ENCODE measurements at places on chromosomes 7 and 10.

GRCh38 chr10:85008488-85009184 is 680.2 kb downstream of the CCSER2 start:
- DNase-seq = no peak

GRCh38 chr10:77854115-77854514 is 72.4 kb downstream of the DLG5 start:
- DNase-seq = no peak

DNA sequence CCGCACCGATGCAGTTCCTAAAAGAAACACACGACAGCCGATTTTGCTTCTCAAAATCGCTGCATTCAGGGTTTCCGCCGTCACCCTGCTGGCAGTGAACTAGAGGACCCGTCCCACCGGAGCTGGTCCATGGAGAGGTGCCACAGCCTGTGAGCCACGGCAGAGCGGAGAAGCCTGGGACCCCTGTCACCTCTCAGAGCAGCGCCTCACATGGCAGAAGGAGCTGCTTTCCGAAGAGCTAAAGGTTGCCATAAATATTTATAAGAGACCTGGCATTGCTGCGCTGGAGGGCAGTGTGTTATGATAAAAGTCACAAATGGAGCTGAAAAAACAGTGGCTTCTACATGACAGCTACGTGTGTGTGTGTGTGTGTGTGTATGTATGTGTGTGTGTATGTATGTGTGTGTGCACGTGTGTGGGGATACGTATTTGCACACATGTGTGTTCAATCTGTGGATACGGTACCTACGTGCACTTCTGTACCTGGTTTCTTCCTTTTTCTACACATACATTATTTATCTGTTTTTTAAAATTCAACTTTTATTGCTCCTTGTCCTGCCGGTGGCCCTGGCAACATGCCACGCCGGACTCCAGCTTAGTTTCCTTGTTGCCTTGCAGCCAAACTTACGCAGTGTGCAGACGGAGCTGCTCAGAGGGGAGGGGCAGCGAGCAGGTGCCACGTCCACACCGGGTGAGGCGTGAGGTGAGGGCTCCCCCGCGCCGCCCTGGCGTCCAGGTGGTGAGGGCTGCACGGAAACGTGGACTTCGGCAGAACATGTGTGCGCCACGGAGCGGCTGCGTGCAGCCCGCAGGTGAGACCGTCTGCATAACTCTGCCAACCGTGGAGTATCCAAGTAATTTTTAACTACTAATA is 115.2 kb upstream of the PITRM1 start:
- DNase-seq = no peak

- DNase-seq = no peak
Observed at GRCh38 chr10:106682175-106682574, 482.3 kb downstream of the SORCS1 start.

DNA sequence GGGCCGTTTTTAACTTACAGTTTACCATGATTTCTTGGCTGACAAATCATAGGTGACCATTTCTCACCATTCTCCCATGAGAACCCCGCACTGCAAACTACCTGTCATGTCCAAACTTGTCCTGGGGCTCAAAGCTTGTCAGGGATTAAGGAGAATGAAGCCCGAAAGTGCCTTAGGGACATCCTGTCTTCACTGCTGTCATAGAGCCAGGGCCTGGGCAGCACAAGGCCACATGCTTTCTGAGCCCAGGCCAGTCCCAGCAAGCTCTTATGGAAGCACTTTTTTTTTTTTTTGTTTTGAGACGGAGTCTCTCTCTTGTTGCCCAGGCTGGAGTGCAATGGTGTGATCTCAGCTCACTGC is 33.9 kb downstream of the CCM2 start:
- no peak for DNase-seq

DNA sequence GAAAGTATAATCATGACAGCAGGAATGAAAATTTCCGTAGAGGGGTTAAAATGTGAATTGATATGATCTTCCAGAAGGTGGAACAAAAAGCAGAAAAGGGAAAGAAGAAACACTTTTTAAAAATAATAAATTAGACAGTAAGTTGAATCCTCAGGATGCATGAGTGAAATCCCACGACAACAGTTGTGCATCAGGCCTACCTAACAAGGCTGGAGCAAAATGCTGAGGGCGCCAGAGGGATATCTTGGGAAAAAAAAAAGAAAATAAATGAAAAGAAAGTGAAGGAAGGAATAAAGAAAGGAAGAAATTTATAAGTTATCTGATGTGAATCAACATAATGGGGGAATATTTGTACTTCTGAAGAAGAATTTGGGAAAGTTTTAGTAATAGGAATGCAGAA is 13.0 kb upstream of the HUS1 start:
- no peak for DNase-seq

- no peak for DNase-seq
Observed at GRCh38 chr10:71128311-71128980, 83.9 kb upstream of the UNC5B start.

DNA sequence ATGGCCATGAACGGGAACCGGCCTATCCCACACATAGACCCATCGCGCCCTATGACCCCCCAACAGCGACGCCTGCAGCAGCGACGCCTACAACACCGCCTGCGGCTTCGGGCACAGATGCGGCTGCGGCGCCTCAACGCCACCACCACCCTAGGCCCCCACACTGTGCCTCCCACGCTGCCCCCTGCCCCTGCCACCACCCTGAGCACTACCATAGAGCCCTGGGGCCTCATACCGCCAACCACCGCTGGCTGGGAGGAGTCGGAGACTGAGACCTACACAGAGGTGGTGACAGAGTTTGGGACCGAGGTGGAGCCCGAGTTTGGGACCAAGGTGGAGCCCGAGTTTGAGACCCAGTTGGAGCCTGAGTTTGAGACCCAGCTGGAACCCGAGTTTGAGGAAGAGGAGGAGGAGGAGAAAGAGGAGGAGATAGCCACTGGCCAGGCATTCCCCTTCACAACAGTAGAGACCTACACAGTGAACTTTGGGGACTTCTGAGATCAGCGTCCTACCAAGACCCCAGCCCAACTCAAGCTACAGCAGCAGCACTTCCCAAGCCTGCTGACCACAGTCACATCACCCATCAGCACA is 9.5 kb downstream of the POLD2 start:
- DNase-seq = no peak

DNA sequence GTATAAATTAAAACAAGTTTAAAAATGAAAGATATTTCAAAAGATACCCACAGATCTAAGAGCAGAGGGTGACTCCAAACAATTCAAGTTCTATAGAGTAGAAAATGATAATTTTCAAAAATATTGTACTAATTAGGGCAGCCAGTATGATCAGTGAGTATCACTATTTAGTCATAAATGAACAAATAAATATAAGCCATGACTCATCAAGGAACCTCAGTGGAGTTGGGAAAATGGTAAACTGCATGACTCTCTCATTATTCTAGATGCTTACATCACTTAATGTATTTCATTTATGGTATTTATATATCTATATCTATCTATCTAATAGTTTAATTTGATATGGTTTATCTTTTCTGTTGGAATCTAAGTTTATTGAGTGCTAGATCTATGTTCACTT is 94.3 kb downstream of the THSD7A start:
- no peak for DNase-seq

GRCh38 chr10:122877264-122877663 is 2.1 kb downstream of the FAM24B start:
- DNase-seq = no peak

- DNase-seq = no peak
Observed at GRCh38 chr10:101138788-101139420, 7.8 kb downstream of the TLX1 start.

- no peak for DNase-seq
Observed at GRCh38 chr7:152330827-152331226, 105.0 kb downstream of the KMT2C start.

DNA sequence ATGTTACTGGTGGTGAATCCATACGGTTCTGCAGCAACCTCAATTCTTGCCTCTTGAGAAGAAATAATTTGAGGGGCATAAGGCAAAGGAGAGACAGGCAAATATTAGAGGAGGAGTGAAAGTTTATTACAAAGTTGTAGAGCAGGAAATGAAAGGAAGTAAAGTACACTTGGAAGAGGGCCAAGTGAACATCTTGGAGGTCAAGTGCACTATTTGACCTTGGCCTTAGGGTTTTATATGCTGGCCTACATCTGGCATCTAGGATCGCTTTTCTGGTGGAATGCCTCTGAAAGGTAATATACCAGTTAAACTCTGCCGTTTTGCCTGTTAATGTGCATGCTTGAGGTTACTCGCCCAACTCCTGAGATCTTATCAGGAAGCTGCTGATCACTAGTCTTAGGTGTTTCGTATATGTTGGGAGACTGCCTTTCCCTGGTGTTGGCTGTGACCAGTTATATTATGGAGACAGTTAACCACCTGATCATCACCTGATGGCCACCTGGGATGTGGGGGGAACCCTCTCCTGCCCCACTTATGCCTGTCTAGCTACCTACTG is 66.1 kb upstream of the CYP2C18 start:
- no peak for DNase-seq

DNA sequence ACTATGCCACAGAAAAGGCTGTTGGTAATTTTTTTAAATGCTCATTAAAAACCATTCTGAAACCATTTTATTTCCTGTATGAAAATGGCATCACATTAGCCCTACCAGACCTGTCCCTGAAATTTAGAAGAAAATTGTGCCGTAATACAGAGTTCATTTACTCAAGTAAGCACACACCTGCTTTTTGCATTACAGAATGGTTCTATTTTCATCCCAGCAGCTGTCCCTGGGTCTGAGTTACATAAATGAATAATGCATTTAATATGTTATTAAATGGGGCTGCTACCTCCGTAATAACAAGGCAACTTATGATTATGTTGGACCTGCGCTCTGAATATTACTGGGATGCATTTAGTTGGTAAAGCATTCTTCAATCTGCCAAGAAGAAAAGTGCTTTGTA is 508.9 kb downstream of the SORCS1 start:
- no peak for DNase-seq

- no peak for DNase-seq
Observed at GRCh38 chr7:54416678-54417077, 125.5 kb upstream of the VSTM2A start.

DNA sequence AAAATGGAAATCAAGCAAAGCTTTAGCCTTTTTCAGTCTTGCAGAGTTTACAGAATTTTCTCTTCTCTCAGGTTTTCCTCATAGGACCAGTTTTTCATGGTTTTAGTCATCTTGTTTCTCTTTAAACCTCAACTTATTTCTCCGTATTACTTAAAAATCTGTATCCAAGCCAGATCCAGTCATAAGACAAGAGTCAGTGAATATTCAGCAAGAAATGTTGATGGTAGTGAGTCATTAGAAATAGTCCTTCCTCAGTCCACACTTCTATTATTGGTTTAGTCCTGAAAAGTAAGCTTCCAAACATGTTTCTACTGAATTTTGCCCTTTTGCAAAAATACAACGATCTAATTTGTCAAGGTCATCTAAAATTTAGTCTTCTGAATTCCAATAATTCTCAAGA is 107.0 kb downstream of the VIM start:
- DNase-seq = no peak

Data from germinal center (tissue), 1 donor.